ENCODE measurements at places on chromosomes 5 and 9.

- DNase-seq, result no peak
Measured at GRCh38 chr9:85942913-85943709, 2.2 kb downstream of the NAA35 start.

GRCh38 chr5:136026636-136027035, 2.2 kb upstream of the TGFBI start:
- DNase-seq, result no peak

DNA sequence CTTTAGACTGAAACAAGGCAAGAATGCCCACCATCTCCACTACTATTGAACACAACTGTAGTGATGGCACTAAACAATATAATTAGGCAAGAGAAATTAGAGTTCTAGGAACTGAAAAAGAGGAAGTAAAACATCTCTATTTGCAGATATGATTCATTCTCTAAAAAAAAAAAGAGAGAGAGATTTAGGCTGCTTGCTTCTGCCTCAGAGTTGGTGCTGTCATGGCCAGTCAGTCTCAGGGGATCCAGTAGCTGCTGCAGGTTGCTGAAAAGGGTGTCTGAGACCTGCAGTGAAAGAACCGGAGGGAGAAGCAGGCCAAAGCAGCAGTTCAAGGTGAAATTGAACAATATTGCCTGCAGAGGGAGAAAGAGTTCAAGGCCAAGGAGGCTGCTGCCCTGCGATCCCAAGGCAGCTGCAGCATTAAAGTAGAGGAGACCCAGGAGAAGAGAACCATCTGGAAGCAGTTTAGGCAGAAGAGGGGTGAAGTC, 72.5 kb downstream of the AP3B1 start:
- DNase-seq, result no peak

DNA sequence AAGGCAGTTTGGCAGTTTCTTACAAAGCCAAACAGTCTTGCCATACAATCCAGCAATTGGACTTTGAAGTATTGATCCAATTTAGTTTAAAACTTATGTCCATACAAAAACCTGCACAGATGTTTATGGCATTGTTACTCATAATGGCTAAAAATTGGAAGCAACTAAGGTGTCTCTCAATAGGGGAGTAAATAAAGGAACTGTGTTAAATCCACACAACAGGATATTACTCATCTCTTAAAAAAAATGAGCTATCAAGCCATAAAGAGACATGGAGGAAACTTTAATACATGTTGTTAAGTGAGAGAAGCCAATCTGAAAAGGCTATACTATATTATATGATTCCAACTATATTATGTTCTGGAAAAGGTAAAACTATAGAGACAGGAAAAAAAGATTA, 313.6 kb upstream of the CD180 start:
- DNase-seq, result no peak

DNA sequence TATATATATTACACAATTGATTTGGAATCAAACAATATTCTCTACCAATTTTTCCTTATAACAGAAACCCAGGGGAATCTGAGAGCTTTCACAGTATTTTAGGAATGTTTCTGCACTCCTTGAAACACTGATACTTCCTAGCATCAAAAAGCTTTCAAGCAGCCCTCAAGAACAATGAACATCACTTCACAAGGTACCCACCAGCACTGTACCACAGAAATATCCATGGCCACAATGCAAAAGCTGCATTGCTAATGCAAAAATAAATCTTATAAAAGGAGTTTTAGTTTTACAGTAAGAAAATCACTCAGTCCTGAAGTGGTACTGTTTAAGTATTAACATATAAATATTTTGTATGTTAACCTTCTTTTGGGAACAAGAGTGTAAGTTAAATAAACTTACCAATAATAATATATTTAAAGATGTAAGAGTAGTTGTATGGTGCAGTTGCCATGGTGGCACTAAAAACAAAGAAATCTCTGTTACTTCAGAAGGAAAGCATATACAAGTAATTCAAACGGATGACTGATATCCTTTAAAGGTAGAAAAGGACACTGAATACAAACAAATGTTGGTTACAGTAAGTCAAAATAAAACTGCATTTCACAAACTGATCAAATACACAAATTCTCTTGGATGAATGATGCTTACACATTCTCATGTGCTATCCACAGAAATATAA, 8.6 kb downstream of the RAB14 start:
- DNase-seq, result no peak

- no peak for DNase-seq
Measured at GRCh38 chr9:1550636-1551035, 464.5 kb upstream of the SMARCA2 start.

- DNase-seq, result no peak
Measured at GRCh38 chr5:90264689-90265544, 144.6 kb downstream of the CETN3 start.

- no peak for DNase-seq
Measured at GRCh38 chr5:94778732-94779131, 160.3 kb downstream of the SLF1 start.

DNA sequence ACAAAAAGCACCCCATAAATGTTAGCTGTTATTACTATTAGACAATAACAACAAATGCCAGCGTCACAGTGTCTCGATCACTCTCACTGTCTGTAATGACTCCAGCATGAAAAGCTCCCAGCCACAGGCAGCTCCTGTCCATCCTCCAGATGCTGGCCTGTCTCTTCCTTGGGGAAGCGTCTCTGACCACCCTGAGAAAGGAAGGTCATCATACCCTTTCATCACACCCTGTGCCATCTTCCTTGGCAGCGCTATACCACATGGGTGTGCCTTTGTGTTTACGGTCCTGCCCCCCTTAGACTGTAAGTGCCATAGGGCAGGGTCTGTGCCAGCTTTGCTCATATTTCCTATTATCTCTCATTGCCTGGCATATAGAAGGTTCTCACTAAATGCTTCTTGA, 90.6 kb downstream of the PRRT1B start:
- no peak for DNase-seq

GRCh38 chr5:177607452-177608192, 7.7 kb downstream of the B4GALT7 start:
- peak; percentile 30 for DNase-seq

- DNase-seq, result no peak
Measured at GRCh38 chr5:72213482-72213881, 106.2 kb downstream of the MAP1B start.

DNA sequence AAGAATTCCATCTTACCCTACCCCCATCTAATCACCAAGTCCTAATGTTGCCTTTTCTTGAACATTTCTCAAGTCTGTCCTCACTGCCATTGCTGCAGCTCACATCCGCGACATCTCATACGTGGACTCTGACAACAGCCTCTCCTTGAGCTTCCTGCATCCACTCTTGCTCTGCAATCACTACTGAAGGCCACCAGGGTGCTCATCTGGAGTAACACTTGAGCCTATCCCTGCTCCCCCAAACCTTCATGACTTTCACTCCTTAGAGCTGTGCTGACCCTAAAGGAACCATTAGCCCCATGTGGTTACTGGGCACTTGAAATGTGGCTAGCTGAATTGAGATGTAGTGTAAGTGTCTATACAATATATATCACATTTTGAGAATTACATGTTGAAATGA, 46.4 kb upstream of the CTXN3 start:
- no peak for DNase-seq

DNA sequence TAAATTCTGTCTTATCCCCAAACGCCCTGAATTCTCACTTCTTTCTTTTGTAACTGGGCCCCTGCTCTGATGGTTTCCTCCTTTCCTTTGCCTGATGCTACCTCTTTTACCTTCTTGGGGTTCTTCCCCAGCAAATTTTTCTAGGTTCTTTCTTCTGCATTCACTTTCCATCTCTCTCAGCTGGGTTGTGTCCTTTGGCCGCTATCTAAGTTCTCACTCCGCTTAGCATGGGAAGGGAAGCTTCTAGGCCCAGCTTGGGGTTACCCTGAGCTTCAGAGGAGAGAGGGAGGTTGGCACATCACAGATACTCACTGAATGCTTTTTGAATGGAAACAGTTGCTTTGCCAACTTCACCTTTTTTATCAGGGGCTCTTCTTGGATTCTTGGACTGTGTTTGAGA, 17.0 kb downstream of the PALM2AKAP2 start:
- DNase-seq, result no peak

- no peak for DNase-seq
Measured at GRCh38 chr9:100639854-100640253, 62.0 kb downstream of the CAVIN4 start.

DNA sequence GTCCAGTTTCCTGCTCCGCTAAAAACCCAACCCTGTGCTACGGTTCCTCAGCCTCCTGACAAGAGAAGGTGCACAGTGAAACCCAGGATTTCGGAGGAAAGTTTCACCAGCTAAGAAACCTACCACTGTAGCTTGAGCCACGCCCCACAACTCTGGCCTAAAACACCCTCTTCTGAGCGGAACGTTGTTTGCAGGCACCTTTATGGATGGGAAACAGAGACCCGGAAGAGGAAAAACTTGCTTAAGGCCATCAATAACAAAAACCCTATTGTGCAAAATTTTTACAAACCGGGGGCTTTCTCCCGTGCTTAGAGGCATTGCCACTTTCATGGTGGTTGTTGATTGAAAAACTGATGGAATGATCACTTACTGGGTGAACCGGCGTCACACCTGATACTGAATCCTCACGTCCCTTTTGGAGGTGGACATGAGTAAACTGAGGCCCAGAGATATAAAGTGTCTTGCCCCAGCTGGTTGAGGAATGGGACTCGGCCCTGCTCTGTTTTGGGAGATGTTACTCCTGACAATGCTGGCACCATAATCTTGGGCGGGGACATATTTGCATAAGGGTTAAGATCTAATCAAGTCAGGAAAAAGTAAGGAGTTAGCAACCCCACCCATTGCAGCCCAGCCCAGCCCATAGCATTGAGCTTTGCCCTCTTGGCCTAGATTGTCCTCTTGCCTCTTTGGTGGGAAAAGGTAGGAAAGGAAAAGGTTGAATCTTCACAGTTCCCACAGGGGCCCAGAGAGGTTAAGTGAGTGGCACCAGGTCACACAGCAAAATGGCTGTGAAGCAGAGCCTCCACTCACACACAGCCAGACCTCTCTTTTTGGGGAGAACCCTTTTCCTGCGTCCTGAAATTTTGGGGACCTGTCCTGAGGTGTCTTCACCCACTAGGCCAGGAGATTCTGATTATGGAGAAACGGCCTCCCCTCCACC, 23.2 kb upstream of the PTGS1 start:
- no peak for DNase-seq

DNA sequence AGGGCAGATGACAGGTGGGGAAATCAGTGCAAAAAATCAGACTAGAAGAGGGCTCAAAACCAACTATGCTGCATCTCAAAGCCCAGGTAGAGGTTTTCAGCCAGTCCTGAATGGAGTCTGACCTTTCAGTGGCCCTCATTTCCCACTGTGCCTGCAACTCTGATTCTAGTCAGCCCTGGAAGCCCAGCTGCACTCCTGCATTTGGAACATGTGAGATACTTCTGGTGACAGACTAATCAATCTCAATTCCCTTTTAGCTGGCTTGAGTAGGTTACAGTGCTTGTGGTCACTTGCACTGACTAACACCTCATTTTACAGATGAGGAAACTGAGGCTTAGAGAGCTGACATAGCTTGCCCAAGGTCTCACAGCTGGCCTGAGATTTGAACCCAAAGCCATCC, 7.9 kb upstream of the ACSL6 start:
- no peak for DNase-seq

DNA sequence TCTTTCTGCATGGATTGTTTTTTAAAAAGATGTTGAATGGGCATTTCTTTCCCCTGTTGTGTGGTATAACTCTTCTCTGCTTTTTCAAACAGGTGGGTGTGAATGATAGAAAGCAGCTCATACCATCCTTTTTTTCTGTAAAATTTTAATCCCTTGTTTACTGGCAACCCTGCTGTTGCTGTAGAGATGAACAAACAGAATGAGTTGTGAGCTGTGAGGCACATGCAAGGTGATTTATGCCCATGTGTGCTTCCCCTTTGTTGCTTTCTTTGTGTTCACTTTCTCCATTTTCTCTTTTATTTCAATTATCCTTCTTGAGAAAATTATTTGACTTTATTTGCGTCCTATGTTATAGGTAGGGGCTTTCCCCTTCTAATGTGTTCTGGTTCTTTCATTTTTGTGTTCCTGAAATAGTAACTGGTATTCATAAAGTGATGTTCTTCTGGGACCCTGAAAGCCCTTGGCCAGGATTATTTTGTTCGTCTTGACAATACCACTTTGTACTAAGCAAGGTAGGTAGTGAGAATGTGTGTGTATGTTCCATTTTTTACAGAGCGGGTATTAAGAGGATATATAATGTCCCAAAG, 79.9 kb downstream of the AOPEP start:
- no peak for DNase-seq

- DNase-seq, result no peak
Measured at GRCh38 chr5:756865-757345, 27.6 kb downstream of the ZDHHC11B start.

DNA sequence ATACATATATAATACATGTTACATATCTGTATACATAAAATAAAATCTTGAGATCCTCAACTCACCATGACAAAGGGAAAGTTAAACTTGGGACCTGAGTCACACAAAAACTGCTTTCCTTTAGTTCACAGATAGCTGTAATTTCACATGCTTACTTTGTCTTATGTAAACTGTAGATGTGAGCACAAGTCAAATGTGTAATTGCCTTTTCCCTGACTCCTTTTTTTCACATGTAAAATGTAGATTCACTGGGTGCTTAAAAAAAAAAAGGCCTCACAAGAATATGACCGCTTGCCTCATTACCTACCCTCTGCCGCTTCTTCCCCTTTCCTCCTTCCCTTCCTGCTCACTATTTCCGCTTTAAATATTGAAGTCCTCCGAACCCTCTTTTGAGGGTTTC, 21.9 kb upstream of the FAM169A start:
- DNase-seq, result no peak

DNA sequence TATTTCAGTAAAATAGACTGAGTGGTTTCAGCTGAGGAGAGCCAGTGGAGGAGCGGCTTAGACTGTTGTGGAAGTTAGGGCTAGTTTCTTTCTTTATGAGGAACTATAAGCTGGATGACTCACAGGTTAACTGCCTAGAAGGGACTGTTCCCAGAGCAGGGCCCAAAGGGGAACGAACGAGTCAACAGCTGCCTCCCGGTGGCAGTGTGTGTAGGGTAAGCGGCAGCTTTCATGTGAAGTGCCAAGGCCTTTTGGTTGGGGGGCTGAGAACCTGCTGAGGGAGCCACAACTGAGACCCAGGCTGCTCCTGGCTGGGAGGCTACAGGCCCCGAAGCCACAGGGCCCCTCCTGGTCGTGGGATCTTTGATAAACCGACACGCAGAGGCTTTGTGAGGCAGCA, 7.0 kb downstream of the SQSTM1 start:
- no peak for DNase-seq

GRCh38 chr9:3468421-3469205, 57.2 kb downstream of the RFX3 start:
- DNase-seq, result no peak

GRCh38 chr5:58505971-58506640, 14.9 kb downstream of the GAPT start:
- no peak for DNase-seq

DNA sequence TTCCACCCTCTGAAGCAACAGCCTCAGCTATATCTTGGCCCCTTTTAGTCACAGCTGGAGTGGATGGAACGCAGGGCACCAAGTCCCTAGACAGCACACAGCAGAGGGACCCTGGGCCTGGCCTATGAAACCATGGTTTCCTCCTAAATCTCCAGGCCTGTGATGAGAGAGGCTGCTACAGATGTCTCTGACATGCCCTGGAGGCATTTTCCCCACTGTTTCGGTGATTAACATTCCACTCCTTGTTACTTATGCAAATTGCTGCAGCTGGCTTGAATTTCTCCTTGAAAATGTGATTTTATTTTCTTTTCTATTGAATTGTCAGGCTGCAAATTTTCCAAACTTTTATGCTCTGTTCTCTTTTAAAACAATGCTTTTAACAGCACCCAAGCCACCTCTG, 384.8 kb downstream of the PRR16 start:
- no peak for DNase-seq

Measured in stimulated activated CD8-positive, alpha-beta memory T cell treated with anti-CD3 and anti-CD28 coated beads, Interleukin-2, amount 100 ng/mL, for 1 hour (primary cell).